NCI-H1436 (cell line): ENCODE measurements at places on chromosomes 6 and 20.
A peak's percentile ranks its signal among the peaks of the same experiment; 100 is the strongest.

- DNase-seq: no peak
Observed at GRCh38 chr6:2296781-2297180, 51.4 kb upstream of the GMDS start.

GRCh38 chr6:166938150-166938549, 18.2 kb downstream of the RNASET2 start:
- DNase-seq: no peak

GRCh38 chr20:1337441-1337840, 8.5 kb upstream of the SDCBP2 start:
- DNase-seq: no peak

GRCh38 chr6:121686611-121687023, 251.2 kb downstream of the GJA1 start:
- no peak for DNase-seq

DNA sequence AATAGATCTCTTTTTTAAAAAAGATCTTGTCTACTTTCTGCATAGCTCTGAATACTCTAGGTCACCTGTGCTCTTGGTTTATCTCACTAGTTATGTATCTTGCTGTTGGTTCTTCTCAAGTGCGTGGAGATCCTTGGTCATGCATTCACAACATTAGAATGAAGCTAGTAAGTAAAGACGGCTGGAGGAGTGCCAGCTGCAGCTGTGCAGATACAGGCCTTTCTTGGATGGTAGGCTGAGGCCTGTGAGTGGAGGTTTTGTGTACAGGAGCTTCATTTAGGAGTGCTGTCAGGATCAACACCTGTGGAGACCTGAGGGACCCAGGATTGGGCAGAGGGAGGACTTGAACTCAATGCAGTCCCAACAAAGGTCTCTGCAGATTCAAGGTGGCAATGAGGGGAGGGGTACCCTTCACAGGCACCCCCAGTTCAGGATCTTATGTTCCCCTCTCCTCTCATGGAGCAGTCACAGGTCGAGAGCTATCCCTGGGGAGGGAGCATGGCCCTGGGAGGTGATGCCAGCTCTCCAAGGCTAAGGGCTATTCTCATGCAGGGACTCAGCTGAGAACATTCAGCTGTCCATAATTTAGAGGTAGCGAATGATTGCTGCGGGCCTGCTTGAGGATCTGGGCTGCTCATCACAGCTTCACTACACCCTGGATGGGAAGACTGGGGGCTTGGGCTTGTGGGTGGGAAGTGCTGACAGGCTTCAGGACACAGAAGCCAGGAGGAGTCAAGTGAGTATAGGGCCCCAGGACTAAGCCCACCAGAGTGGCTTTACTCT, 98.9 kb upstream of the ENPP5 start:
- no peak for DNase-seq

GRCh38 chr6:2054516-2055067, 190.8 kb downstream of the GMDS start:
- DNase-seq: no peak

GRCh38 chr6:147161974-147162495, 42.2 kb upstream of the STXBP5 start:
- no peak for DNase-seq

- DNase-seq: no peak
Observed at GRCh38 chr20:18132663-18133062, 5.0 kb upstream of the KAT14 start.

- DNase-seq: no peak
Observed at GRCh38 chr6:50993941-50994720, 175.5 kb downstream of the TFAP2B start.

DNA sequence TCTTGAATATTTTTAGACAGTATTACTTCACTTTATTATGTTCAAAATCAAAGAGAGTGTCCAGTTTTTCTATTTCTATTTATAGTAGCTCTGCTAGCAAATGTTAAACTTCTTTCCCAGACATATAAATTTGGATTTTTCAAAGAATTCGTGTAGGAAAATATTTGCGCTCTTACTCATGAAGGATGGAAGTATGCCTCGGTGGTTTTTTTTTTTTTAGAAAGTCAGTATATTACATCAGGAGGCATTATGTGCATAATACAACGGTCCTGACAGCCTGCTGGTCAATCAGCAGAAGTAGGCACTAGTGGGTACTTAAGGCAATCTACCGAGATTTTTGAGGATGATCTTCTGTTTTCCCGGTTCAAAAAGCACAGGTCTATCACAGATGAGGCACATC, 249.3 kb downstream of the TBX18 start:
- no peak for DNase-seq

GRCh38 chr20:60143261-60143842, 185.1 kb downstream of the CDH26 start:
- no peak for DNase-seq

DNA sequence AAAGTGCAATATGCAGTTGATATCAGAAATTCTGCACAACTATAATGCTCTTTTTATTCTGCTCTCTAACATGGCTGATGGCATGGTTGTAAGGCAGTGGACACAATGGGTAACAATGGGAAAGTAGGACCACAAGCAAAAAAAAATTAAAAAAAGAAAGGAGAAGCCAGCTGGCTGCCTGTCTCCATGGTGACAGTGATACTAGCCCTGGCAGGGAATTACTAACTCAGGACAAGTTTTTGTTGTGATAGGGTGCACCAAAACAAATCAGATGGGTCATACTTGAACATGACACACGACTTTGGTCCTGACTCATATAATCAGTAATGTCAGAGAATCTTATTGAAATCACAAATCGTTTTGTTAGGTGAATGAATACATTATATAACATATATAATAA, 169.4 kb downstream of the TRDN start:
- DNase-seq: no peak

- DNase-seq: no peak
Observed at GRCh38 chr6:111600154-111600553, 5.5 kb downstream of the TRAF3IP2 start.

- no peak for DNase-seq
Observed at GRCh38 chr20:33724439-33725094, 4.5 kb upstream of the PXMP4 start.

DNA sequence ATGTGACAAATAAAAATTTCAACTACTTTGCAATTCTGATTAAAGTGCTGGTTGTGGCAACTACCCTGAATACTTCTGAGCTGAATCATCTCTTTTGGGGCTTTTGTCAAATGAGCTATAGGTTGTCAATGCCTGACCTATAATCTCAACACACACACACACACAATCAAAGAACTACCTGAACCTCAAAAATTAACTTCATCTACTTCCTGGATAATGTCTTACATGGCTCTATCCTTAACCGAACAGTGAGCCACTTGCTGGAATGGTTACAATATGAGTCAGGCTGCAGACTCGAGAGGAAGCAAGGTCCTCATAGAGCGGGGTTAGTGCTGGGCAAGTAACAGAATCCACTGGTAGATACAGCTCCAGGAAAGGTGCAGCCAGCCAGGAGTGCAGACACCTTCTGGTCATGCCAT, 70.6 kb upstream of the DST start:
- DNase-seq: no peak

- peak; percentile 54 for DNase-seq
Observed at GRCh38 chr6:2021713-2022125, 223.7 kb downstream of the GMDS start.

GRCh38 chr6:168000198-168001028, 2.9 kb downstream of the KIF25 start:
- DNase-seq: no peak

GRCh38 chr6:33808641-33809180, 4.9 kb upstream of the MLN start:
- no peak for DNase-seq

GRCh38 chr6:95804847-95805541, 210.8 kb upstream of the FUT9 start:
- no peak for DNase-seq

DNA sequence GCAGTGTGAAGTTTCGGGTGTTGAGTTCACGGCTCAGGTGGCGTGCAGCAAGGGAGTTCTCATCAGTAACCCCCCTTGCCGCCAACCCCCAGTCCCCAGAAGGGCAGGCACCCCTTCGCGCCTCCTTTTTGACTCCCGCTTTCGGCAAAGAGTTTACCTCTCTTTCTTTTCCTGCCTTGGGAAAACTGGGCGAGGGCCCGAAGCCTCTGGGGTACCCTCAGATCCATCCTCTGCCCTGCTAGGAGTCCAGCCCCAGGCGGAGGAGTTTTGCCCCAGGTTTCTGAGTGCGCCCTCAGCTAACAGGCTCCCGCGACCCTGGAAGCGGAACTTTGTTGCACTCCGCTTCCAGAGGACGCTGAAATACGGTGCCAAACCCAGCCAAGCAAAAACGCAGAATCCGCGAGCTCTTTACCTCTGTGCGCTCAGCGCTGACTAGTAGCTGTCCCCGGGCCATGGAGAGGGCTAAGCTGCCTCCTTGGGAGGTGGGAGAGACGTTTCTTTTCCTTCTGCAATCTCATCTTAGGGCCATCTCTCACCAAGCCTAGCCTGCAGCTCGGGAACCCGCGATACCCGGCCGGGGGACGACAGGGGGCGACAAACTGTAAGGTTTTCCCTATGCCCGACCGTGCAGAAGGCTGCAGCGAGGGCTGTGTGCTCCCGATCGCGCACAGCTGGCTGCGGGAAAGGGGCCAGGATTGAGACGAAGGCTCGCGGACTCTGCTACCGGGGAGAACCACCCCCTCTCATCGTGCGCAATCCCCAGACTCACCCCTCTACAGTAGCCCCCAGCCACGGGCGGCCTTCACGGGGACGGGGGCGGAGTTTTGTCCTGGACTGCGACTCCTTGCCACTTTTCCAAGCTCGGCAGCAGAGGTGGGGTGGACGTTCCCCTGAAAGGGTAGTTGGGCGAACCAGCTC, 2.7 kb upstream of the PAX1 start:
- peak; percentile 25 for DNase-seq

DNA sequence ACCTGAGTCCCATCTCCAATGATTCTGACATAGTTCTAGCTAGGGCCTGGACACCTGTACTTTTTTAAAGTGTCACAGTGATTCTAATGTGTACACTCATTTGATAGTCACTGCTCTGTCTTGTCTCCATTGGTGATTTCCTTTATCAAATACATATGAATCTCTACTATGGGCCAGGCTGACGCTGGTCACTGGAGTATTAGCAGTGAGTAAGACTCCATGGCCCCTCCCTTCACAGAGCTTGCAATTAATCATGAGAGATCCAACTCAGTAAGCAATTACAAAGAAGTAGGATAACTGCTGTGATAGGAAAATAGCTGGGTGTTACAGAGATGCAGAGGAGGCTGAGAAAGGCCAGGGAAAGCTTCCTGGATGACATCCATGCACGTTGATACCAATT, 19.3 kb upstream of the SASH1 start:
- no peak for DNase-seq

DNA sequence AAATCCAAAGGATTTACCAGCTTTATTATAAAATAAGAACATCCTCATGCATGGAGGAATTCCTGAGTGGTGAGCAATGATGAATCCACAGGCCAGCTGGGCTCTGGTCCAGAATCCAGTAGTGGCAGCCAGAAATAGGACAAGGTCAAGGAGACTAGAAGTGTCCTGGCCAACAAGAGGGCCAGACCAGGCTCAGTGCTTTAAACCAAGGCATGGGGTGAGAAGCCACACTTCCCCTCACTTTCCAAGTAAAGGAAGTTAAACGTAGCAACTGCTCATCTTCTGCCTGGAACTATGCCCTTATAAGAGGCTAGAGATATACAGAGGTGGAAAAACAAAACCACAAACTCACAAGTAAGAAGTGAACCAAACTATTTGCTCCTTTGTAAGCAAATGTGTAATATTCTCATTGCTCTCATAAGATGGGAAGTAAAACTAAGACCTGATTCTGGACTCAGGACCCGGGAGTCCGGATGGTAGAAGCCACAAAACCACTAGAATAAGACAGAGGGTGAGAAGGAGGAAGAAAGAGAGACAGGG, 253.2 kb downstream of the UST start:
- DNase-seq: no peak

- DNase-seq: no peak
Observed at GRCh38 chr6:45300736-45301135, 27.4 kb upstream of the RUNX2 start.

DNA sequence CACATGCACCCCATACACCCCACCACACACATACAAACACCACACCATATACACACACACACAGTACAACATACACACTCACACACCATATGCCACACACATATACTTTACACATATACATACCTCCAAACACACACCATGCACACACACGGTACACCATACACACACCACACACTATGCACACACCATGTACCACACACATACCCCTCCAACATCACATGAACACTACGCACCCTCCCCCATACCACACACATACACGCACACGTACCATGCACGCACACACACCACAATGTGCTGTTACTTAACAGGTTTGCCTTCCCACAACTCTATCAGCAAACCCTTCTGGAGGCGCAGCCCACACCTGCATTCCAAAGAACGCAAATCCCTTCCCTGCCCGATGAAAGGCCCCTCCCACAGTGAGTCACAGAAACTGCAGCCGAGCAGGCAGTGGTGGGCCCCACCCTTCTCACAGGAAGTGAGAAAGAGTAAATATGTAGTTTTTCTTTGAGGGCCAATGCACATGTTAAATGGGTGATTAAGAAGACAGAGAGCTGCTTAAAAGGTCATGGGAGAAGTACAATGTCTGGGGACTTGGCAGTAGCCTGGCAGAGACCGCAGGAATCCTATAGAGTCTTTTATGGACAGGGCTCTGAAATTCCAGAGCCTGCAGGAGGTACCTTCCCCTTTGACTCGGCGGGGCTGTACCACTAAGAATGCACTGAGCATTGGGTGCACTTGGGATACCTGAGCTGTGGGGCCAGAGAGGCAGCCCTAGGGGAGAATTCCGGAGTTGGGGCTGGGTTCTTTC, 34.1 kb upstream of the EZR start:
- DNase-seq: no peak

GRCh38 chr6:163243083-163243482, 171.4 kb upstream of the QKI start:
- no peak for DNase-seq

DNA sequence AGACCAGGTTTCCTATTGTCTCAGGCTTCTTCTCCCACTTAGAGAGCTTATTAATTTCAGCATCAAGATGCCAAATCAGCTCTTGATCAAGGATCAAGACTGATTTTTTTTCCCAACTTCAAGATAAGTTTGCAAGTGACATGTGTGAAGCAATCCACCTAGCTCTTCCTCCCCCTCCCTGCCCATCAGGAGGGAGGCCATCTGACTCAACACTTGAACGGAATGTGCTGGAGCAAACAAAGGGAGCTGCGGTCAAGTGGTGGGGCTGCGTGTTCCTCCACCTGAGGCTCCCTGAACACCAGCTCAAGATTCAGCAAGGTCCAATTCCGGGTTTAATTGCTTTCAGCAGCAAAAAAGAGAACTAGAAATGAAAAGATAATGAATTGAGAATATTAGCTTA, 38.7 kb downstream of the TTI1 start:
- DNase-seq: no peak

GRCh38 chr20:32960222-32960518, 44.1 kb downstream of the SUN5 start:
- no peak for DNase-seq

GRCh38 chr6:136657666-136658065, 107.4 kb upstream of the MAP7 start:
- DNase-seq: no peak

DNA sequence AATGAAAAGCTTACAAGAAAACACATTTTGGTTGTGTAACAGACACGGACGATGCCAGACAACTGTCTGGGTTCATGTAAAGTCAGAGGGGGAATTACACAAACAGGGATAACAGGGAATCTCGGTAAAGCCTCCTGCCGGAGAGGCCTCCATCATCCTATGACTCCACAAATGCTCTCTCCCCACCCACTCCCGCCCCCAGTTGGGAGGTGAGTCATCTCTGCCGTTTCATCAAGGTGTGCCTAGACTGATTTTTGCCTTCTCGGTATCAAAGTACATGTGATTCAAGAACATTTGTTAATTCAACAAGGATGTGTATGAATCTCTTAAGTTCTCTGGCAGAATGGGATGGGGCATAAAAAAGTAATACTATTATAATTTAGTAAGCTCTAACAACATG, 304.9 kb upstream of the PRDM1 start:
- DNase-seq: no peak
